ENCODE measurements at places on chromosomes 5 and 9. TPM values are rescaled to one million over a fixed set of nuclear protein-coding genes. Genes with fewer than 3 reads are reported as not detected.

DNA sequence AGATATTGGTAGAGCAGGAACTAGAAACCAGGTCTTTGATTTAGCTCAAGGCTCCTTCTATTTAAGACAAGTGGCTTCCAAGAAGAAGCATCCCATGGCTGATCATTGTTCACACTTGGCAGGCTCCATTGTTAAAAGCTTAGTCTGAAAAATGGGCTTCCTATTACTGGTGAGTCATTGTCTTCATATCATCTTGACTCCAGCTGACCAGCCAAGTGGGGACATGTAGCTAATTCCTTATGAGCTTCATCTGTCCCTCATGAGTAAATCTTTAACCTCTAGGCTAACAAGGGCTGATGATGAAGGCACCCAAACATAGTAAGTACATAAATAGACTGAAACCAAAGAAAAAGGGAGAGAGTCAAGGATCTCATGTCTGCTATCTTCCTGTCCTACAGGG, 530.3 kb upstream of the KLF4 start:
- no peaks in the 10 kb centered on the region for H3K36me3 ChIP-seq
- H3K4me3 ChIP-seq, result no peak overlapping the region
- no peak overlapping the region for H3K27ac ChIP-seq
- no peaks in the 10 kb centered on the region for H3K27me3 ChIP-seq
- no peak for DNase-seq

DNA sequence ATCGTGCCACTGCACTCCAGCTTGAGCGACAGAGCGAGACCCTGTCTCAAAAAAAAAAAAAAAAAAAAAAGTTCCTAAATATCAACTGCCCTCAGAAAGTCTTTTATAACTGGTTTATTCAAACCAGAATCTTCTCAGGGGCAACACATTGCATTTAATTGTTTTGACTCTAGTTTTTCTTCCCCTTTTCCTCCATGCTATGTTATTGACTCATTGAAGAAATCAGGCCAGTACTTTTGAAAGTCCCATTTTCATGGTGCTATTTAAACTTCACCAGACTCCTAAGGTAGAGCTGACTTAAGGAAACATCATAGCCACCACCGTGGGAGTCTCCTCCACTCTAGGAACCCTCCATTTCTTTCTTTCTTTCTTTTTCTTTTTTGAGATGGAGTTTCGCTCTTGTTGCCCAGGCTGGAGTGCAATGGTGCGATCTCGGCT, 83.1 kb upstream of the IL6ST start:
- H3K4me1 ChIP-seq, result no peaks in the 10 kb centered on the region
- H3K27me3 ChIP-seq, result no peaks in the 10 kb centered on the region
- H3K27ac ChIP-seq, result no peak overlapping the region

DNA sequence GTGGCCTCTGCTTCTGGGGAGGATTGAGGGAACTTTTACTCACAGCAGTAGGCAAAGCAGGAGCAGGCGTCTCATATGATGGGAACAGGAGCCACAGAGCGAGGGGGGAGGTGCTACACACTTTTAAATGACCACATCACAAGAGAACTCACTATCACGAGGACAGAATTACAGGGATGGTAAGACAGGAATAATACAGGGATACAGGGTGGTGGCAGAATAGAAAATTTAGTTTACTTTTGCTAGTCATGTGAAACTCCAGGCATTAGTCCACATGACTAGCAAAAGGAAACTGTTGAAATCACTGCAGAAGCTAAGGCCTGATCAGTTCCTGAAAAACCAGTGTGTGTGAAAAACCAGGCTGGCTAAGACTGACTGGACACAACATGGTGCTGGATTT, 382.4 kb downstream of the NNT start:
- no peak for DNase-seq
- H3K36me3 ChIP-seq, result no peaks in the 10 kb centered on the region
- no peaks in the 10 kb centered on the region for H3K27me3 ChIP-seq
- H3K4me1 ChIP-seq, result no peaks in the 10 kb centered on the region
- H3K27ac ChIP-seq, result no peak overlapping the region

DNA sequence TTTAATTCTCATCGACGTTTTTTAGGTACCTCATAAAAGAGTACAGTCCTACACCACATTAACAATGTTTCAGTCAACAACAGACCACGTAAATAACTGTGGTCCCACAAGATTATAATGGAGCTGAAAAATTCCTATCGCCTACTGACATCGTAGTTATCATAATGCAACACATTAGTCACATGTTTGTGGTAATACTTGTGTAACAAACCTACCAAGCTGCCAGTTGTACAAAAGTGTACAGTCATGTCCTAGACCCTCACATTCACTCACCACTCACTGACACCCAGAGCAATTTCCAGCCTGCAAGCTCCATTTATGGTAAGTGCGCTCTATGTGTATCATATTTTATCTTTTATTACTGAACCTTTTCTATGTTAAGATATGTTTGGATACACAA, 16.8 kb downstream of the GNAQ start:
- no peak for DNase-seq
- H3K4me3 ChIP-seq, result no peak overlapping the region
- no peaks in the 10 kb centered on the region for H3K36me3 ChIP-seq
- H3K4me1 ChIP-seq, result peaks cover 7% of the 10 kb centered on the region
- no peaks in the 10 kb centered on the region for H3K27me3 ChIP-seq
- no peak overlapping the region for H3K27ac ChIP-seq

GRCh38 chr9:78808048-78808447, 511.1 kb downstream of the PSAT1 start:
- H3K4me3 ChIP-seq, result no peak overlapping the region
- no peak for DNase-seq
- H3K36me3 ChIP-seq, result no peaks in the 10 kb centered on the region
- no peaks in the 10 kb centered on the region for H3K4me1 ChIP-seq
- no peak overlapping the region for H3K27ac ChIP-seq

The IFNB1 gene
- total RNA-seq, result not detected

The ENTREP1 gene
- 19.8 TPM for total RNA-seq

All from Peyer's patch (tissue), 4 donors.